ENCODE measurements at places on chromosomes 2 and 18.

GRCh38 chr2:158818511-158818910 lies 23.4 kb downstream of the DAPL1 start:
- no peak for DNase-seq

- no peak for DNase-seq
These were observed 41.6 kb upstream of the HK2 start for GRCh38 chr2:74792282-74792681.

GRCh38 chr2:168439536-168439935 lies 16.5 kb upstream of the CERS6 start:
- no peak for DNase-seq

DNA sequence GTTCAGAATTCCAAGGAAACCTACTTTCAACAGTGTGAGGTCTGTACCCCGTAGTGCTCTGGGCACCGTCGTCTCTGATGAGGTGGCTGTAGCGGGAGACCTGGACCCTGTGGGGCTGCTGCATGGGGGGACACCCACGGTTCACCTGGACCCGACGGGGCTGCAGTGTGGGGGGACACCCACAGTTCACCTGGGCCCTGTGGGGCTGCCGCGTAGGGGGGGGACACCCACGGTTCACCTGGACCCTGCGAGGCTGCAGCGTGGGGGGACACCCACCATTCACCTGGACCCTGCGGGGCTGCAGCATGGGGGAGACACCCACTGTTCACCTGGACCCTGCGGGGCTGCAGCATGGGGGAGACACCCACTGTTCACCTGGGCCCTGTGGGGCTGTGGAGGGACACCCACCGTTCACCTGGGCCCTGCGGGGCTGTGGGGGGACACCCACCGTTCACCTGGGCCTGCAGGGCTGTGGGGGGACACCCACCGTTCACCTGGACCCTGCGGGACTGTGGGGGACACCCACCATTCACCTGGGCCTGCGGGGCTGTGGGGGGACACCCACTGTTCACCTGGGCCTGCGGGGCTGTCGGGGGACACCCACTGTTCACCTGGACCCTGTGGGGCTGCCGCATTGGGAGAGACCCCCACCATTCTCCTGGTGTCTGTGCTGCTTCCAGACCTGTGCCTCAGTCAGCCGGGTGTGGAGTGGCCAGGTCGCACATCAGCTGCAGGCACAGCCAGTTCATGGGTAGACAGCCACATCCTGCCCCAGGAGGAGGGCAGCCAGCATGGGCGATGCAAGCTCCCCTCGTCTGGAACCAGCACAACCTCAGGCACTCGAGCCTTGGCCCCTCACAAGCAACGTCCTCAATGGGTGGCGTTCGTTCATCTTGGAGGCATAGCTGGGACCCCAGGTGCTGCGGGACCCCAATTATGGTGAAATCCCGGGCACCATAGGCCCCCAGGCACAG lies 114.5 kb downstream of the TMEM18 start:
- no peak for DNase-seq

DNA sequence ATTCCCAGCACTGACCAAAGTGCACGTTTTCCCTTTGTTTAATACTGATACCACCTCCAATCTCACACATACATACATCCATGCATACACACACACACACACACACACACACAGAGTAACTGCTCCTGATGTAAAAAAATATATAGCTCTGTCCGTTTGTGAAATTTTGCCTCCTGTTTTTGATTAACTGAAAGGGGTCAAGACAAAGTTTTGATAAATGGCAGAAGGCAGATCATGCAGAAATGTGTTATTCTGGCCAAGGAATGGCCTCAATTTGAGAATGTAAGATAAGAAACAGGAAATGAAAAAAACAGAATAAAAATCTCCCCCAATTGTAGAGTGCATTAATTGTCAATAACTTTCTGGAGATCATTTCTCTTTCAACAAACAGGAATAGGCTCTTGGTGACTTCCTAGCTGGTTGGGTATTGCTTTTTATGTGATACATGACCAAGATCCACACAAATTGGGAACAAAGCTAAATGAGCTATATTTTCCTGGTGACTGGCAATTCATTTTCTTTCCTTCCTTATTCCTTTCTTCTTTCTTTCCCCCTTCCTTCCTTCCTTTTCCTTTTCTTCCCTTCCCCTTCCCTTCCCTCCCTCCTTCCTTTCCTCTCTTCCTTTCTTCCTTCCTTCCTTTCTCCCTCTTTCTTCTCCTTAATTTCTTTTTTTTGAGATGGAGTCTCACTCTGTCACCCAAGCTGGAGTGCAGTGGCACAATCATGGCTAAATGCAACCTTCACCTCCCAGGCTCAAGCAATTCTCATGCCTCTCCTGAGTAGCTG lies 88.9 kb upstream of the PMAIP1 start:
- DNase-seq = no peak

DNA sequence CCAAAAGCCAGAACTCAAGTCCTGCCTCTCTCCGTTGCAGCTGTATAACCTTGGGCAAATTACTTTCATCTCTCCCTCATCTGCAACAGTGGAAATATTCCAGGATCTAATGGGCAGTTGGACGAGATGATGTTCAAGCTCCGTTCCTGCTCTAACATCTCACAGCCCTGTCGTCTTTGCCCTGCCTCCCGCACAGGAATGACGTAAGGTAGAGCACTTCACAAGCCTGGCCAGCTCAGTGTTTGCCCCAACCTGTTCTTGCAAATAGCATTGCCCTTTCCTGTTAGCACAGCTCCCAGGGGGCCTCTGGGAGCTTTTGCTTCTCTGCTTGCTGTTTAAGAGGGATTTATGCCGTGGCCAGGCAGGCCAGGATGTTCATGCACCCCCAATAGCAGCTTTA lies 107.9 kb downstream of the KLHL29 start:
- DNase-seq = no peak
